ENCODE measurements at places on chromosomes 5 and 9.

- no peak for DNase-seq
Measured at GRCh38 chr9:93622691-93623090, 46.3 kb downstream of the PHF2 start.

- DNase-seq = no peak
Measured at GRCh38 chr9:103399535-103399934, 404.4 kb downstream of the CYLC2 start.

GRCh38 chr9:69326261-69326660 lies 1.2 kb downstream of the ENTREP1 start:
- no peak for DNase-seq

DNA sequence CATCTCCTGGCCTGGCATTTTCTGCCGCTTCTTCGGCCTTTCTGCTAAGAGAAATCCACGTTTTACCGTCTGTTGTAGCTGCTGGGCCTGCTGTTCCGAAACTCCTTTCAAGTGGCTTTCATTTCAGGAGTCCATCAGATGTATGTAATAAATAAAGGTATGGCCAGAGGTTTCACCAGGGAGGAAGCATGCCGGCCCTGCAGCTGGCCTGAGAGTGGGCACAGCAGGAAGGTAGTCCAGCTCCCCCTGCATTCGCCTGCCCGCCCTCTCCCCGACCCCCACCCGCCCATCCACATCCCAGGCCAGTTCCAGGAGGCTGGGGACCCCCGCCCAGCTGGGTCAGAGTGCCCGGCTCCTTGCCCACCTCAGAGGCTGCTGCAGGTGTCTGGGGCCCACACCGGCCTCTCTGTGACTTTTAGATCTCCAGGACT lies 46.4 kb upstream of the EXOC3 start:
- no peak for DNase-seq

- no peak for DNase-seq
Measured at GRCh38 chr9:36870960-36871359, 163.1 kb downstream of the PAX5 start.

All from AG10803 (cell line).